ENCODE measurements at places on chromosomes 7 and 10.

DNA sequence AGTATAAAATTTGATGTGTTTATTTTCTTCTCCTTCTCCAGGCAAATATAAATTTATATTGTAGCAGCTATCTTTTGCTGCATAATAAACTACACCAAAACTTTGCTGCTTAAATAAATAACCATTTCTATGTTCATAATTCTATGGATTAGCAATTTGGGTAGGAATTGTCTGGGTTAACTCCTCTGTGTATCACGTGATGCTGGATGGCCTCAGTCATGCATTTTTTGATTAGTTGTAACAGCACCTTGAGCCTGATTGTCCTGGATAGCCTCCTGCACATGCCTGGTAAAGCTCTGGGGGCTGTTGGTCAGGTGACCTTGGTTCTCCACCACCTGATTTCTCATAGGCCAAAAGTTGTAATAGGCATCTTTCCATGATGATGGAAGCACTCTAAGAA is 572.9 kb downstream of the ETV1 start:
- DNase-seq = no peak

- peak; percentile 47 for DNase-seq
Observed at GRCh38 chr10:102743078-102743587, 615 bp upstream of the WBP1L start.

- peak; percentile 36 for DNase-seq
Observed at GRCh38 chr7:71308096-71308495, 176.2 kb downstream of the GALNT17 start.

GRCh38 chr10:106571192-106571946 is 593.1 kb downstream of the SORCS1 start:
- DNase-seq = no peak

DNA sequence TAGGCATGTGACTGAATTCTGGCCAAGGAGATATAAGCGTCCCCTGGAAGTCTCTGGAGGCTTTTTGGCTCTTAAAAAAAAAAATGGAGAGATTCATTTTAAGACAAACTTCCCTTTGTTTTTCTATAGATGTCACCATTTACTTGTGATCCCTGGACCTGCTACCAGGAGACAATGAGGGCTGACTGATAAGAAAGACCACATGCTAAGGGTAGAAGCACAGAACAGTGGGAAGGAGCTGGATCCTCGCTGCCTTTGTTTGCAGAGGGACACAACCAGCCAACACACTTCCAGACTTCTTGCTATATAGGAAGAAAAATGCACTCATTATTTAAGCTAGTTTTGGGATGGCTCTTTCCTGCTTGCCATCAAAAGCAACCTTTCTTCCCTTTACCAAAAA is 172.2 kb downstream of the GRM8 start:
- peak; percentile 58 for DNase-seq

DNA sequence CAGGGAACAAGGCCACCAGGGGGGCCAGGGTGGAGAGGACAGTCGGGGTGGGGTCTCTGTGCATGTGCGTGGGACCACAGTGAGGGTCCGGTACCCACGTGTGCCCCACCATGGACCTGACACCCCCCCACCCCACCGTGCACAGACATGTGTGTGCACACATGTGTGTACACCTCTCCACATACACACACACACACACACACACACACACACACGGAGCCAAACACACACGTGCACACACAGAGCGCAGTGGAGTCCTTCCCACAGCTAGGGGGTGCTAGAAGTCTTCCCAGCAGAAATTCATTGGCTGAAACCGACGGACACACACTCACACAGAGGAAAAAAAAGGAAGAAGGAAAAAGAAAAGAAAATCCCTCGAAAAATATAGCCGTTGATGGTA is 42.8 kb upstream of the GNA12 start:
- DNase-seq = peak; percentile 86

DNA sequence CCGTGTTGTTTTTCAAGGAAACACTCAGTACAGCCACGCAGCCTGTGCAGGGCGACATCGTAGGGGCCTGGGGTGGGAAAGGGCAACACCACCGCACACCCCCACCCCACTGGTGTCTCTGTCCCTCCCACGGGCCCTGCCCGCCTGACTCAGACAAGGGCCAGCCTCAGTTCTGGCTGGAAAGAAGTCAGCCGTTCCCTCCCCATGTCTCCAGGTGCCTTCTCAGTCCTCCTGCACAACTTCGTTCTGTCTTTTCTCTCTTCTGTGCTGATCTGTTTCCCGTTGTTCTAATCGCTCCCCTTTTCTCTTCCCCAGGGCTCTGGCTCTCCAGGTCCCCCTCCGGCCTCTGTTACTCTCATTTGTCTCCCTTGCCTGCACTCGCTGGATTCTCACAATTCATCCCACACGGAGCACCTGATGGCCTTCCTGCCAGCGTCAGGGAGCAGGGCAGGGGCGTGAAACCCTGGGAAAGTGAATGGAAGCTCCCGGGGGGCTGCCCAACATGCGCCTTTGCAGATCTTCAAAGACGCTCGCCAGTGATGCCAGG is 97.7 kb downstream of the WDR37 start:
- DNase-seq = peak; percentile 49

DNA sequence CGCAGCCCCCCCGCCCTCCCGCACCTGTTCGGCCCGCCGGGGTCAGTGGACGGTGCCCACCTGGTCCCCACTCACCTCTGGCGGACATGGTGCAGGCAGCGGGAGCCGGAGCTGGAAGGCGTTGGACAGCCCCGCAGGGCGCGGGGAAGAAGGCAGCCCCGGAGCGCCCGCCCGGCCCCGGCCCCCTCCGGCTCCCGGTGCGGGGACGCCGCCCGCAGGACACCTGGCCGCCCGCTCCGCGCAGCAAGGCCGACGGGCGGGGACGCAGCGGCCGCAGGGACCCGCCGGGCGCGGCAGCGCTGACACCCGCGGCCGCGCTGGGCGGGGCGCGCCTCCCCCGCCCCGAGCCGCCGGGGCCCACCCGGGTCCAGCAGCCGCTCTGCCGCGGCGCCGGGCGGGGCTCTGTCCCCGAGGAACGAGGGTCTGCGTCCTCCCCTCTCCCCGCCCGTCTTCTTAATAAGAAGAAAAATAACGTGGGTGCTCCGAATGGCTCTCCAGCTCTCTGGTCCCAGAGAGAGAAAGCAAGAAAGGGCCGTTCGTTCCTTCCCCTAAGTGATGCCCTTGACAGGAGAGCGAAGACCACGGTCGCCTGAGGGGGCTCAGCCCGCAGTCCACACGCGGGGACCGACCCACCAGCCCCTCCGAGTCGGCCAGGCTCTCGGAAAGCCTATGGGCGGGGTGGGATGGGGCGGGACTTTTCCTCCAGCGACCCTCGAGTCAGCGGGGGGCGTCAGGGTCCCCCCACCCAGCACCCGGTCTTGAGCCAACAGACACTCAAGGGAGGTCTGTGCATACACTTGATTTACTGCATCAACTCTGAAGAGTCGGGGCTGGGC is 53.4 kb upstream of the FHIP2A start:
- peak; percentile 73 for DNase-seq

- DNase-seq = no peak
Observed at GRCh38 chr7:34327681-34328080, 330.3 kb upstream of the NPSR1 start.

- DNase-seq = no peak
Observed at GRCh38 chr7:1781369-1781768, 111.3 kb downstream of the ELFN1 start.

- DNase-seq = no peak
Observed at GRCh38 chr10:22468570-22469320, 123.4 kb downstream of the SPAG6 start.

DNA sequence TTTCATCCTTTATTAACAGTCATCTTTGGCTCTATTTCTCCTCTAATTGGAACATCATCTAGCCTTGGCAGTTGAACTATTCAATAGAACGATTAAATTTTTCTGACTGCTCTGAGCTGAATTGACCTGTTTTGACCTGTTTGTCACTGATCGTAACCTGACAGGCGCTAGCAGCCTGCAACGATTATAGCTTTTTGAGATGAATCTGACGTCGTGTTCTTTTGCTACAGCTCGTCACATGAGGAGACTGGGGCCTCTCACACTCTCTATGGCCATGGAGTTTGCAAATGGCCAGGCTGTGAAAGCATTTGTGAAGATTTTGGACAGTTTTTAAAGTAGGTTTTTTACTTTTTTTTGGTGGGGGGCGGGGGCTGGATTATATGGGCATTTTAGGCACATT is 229.8 kb downstream of the FOXP2 start:
- DNase-seq = no peak

DNA sequence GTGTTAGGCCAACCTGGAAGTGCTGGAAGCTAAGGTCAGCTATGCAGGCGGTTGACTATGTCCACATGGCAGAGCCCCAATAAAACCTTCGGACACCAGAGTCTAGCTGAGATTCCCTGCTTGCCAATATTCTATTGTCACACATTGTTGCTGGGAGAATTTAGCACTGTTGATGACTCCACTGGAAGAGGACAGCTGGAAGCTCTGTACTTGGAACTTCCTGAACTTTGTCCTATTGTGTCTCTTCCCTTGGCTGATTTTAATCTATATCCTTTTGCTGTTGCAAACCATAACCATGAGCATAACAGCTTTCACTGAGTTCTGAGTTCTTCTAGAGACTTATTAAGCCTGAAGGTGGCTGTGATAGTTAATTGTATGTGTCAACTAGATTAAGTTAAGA is 12.0 kb downstream of the XRCC2 start:
- DNase-seq = no peak

- peak; percentile 66 for DNase-seq
Observed at GRCh38 chr10:94016727-94017714, 23.3 kb downstream of the PLCE1 start.

DNA sequence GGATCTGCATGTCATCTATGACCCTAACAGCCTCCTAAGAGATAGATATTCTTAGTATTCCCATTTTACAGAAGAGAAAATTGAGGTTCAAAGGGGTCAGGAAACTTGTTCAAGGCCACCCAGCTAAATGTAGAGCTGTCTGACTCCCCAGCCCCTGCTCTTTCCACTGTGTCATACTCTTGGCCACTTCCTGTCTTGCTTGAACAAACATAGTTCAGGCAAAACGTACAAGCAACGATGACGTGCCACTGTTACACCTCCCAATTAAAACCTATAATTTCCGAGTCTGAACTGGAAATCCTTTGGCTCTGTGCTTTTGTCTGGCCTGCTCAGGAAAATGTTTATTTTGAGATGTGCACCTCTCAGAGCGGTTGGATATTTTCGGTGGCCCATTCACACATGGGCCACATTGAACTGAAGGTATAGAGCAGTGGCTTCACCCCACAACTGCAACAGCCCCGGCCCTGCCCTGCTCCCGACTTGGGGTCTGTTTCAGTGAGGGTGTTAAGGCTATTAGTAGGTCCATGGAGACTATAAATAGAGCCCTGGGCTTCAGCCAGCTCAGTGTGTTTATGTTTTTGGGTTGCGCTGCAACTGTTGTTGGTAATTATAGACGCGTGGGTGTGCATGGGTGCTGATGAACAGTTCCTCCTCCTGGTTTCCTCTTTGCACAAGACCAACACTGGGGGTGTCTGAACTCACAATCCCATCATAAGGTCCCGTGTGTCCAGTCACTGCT is 172.3 kb upstream of the ADO start:
- no peak for DNase-seq
